ENCODE measurements at places on chromosomes 3 and 15.

DNA sequence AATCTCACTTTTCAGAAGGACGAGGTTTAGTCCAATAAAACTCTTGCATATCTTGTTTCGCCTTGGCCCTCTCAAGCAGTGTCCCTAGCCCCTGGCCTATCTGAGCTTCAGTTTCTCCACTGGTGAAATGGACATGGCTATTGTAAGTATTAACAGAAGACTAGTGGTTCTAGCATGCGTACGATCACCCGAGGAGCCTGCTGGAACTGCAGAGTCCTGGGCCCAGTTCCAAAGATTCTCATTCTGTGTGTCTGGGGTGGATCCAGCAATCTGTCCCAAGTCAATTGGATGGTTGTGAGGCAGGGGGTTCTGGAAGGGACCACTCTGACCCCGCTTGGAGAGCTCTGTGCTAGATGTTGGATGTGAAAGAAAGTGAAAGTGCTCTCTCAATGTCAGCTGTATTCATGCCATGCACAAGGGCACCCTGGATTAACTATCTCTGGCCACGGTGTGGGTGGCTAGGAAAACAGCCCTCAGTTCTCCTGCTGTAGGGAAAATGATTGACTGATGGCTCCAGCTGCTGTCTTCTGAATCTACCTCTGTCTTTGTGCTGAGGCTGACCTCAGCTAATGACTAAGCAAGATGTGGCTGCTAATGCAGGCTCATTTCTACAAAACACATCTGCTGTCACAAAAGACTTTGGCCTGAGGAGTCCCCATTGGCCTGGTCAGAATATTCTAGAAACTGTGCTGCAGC lies 1.9 kb upstream of the PLA1A start:
- DNase-seq, result no peak

DNA sequence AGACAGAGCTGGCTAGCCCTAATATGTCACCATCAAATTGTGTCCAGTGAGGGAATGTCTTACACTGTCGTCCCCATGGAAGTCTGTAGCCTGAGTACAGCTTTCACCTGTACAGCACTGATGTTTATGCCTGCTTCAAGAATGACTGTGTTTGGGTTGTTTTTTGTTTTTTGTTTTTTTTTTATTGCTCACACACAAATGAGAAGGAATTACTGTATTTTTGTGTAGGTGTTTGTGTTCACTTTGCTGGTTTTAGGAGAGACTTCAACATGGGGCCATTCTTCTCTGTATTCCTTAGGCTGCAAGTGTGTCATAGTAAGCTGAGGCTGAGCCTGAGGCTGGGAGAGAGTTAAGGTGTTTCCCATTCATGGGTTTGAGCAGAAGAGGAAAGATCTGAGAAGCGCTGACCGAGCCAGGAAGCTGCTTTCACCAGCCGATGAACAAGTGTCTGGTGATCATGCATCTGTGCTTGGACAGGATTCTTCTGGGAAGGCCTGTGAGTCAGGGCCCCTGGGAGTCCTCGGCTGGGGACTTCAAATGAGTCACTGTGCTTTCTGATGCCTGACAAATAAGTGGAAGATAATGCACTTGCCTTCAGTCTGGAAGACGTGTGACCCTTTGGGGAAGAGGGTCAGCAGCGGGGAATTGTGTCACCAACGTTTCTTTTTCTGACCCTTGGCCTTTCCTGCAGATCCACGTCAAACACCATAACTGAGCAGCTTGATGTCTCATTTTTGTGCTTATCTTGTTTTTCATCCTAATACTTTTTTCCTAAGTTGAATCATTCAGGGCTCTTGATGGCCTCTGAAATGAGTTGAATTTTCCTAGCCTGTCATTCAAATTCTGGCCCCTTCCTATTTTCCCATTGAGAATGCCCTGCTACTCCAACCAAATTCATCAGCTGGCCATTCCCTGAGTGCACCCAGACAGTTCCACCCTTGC lies 36.7 kb upstream of the ZBTB38 start:
- DNase-seq, result no peak

DNA sequence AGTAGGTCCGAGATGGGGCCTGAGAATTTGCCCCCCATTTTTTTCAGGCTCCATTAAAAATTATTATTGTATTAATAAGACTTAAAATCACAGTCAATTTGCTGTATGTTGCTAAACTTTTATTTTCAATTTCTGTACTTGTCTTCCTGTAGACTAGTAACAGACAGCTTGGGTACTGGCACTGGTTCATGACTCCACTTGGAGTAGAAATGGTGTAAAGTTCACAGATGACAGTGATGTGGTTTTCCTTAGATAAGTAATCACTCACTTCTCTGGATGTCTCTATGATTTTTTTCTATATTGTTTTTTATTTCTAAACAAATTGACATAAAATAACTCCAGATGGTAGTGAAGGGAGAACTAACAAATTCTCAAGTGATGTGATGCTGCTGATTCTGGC lies 15.6 kb upstream of the ZNF80 start:
- DNase-seq, result no peak

GRCh38 chr3:172202797-172203196 lies 163.4 kb downstream of the FNDC3B start:
- DNase-seq, result no peak

DNA sequence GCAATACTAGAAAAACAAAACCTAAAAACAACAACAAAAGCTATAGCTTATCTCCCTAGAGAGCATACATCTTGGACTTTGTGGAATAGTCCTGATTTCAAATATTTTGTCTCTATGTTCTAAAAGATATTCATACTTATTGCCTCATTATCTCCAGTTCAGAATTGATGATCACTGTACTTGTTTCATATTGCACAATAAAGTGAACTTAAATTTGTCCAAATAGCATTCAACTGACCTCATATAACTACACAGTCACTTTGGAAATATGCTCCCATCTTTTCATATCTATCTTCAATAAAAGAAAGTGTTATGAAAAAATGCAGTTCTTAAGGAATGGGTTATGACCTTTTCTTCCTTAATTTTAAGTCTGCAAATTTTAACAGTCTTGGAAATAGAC lies 228.6 kb upstream of the CMC1 start:
- no peak for DNase-seq

GRCh38 chr15:59020322-59020721 lies 32.9 kb downstream of the RNF111 start:
- no peak for DNase-seq

- no peak for DNase-seq
Measured at GRCh38 chr3:186788482-186789370, 5.3 kb downstream of the EIF4A2 start.

DNA sequence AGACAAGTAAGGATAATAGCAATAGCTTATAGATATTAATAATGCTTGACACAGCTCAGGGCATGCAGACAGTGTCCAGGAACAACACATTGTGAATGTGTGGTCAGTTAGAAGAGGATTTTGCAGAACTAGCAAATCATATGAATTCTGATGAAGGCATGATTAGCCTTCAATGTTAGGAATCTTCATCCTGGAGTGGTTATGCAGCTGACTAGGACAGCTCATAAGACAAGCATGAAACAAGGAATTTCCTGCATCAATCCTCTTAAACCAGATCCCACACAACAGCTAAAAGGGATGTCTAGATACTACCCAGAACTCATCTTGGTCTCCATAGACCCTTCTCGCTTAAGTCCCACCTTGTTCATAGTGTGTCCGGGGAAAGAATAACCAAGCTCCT lies 499.0 kb upstream of the ATP11B start:
- DNase-seq, result no peak

DNA sequence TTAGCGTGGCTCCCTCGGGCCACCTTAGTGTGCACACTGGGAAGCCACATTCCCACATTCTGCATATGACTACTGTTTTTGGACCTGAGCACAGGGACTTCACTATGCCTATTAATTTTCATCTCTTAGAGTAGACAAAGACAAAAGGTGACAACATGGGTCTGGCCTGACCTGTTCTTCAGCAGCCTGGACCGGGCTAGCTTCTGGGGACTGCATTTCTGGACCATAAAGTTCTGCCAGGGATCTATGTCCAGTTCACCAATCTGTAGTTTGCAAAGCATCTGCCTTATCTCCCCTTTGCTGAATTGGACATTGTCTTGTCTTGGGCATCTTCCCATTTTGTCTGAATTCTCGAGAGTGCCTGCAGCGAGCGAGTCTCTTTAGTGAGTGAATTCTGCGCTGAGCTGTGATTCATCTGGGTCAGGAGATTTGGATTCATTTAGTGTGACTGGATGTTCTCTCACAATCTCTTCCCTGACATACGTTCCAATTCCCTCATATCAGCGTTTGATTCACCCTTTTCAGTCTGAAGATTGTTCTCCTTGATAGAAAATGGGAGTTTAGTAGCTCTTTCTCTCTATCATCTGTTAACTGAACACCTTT lies 112.2 kb upstream of the PLXNA1 start:
- DNase-seq, result no peak

- DNase-seq, result no peak
Measured at GRCh38 chr3:4475804-4476203, 8.7 kb upstream of the SUMF1 start.

DNA sequence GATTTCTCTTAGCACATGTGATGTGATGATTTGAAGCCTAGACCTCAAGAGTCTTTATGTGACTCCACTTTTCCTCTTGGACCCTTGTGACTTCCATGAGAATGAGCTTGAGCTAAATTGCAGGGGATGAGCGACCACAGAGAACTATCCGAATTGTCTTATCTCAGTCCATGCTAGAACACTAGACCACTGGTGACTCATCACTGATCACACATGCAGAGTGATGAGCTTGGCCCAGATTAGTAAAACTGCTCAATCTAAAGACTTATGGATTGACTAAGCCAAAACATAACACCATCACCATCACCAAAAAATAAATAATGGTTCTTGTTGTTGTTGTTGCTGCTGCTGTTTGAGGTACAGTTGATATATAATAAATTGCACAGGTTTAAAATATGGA lies 114.1 kb upstream of the CFAP20DC start:
- no peak for DNase-seq

DNA sequence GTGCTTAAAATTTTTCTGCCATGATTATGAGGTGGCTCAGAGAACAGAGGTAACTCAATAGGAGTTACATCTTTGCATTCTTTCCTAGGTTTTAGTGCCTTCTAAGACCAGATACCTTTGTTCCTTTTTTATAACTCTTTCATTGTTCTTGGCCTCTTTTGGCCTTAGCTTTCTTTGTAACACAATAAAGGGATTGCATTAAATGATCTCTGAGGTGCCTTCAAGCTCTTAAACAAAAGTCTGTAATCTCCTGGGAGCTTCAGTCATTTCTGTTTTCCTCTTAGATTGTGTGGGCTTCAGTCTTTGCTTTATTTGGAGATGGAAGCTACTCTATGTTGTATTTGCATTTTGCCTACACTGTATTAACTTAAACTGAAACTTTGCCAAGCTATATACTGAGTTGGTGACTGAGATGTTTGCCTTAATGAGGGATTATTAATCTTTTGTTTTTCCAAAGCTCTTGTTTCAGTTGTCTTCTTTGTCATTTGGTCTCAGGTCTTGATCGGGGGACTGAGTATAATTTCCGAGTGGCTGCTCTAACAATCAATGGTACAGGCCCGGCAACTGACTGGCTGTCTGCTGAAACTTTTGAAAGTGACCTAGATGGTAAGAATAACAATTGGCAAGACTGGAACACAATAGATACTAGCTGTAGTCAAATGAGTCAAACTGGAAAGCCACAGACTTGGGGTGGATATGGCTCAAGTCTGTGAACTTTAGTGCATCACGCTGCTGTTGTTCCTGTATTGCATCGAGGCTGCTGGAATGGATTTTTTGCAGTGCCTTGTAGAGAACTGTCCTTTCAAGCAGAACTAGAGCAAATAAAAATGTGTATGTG lies 110.3 kb downstream of the HCN4 start:
- no peak for DNase-seq

DNA sequence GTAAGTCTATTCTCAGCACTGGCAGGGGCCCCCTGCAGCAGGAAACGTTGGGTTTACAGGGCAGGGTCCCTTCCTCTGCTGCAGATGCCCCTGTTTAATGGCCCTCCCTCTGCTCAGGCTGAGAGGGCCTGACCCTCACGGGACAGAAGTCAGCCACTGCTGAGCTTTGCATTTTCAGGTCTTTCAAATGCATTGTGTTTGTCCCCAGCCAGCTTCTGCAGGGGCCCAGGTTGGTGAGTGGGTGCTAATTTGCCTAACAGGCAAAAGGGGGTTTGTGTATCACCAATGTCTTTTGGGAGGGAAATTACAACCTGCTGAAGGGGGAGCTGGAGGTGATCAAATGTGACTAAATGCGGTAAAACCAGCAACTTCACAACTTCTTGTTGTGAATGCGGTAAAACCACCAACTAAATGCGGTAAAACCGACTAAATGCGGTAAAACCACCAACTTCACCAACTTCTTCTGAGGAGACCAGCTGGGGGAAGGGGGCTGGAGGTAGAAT lies 44.8 kb upstream of the UBE2E1 start:
- no peak for DNase-seq

- no peak for DNase-seq
Measured at GRCh38 chr3:463252-464192, 267.0 kb downstream of the CHL1 start.

- DNase-seq, result no peak
Measured at GRCh38 chr3:187783098-187783497, 37.8 kb upstream of the BCL6 start.

- DNase-seq, result no peak
Measured at GRCh38 chr3:28240441-28240840, 978 bp upstream of the CMC1 start.

- DNase-seq, result no peak
Measured at GRCh38 chr3:128207951-128208350, 54.7 kb downstream of the EEFSEC start.

- no peak for DNase-seq
Measured at GRCh38 chr3:66931291-66931690, 66.8 kb upstream of the KBTBD8 start.

GRCh38 chr3:44962621-44963393 lies 13.2 kb downstream of the ZDHHC3 start:
- no peak for DNase-seq

DNA sequence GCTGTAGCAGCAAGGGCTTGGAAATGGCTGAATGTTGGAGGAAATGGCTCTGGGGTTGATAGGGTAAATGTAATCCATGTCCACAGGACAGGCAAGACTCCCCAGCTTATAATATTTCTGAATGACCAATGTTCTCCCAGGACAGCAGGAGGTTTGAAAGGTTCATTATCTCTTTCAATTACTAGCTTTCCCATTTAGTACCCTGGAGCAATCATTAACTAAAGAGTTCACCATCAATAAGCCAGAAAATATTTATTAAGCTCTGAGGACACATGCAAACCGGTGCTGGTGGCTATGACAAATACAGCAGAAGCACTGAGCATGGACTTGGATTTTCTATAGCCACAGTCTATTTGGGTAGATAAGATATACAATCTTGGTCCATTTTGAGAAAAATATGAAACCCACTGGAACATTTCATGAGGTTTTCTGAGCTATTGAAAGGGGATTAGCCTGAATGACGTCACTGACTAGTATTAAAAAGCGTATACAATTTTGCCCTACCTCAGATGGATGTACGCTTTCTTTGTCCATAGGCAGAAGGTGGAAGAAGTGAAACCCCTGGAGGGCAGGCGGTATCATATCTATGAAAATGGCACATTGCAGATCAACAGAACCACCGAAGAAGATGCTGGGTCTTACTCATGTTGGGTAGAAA lies 166.2 kb downstream of the CHL1 start:
- DNase-seq, result no peak

DNA sequence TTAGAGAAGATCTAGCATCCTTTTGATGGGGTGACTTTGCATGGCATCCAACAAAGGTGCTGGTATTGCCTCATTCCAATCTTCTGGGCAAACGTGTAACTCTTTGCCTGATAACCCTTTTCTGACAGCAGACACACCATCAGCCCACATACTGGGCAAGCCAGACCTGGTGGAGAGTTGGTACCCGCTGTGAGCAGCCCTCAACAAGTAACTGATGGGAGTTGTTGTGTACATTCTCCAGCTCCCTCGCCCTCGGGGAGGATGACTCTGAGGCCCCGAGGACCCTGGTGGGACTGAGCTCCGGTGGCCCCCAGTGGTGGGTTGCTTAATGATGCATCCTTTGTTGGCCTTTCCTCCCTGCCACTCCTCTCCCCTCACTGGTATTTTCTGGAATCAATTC lies 102.4 kb upstream of the SLC6A11 start:
- DNase-seq, result no peak

Measured in stimulated activated CD8-positive, alpha-beta memory T cell treated with anti-CD3 and anti-CD28 coated beads, Interleukin-7, amount 100 ng/mL, for 1 hour (primary cell).